Thoracic aorta (tissue), 2 donors: ENCODE measurements at places on chromosomes 1 and 21.
A peak's percentile ranks its signal among the peaks of the same experiment; 100 is the strongest.

- DNase-seq = no peak
Observed at GRCh38 chr1:92698932-92699331, 86.0 kb downstream of the EVI5 start.

DNA sequence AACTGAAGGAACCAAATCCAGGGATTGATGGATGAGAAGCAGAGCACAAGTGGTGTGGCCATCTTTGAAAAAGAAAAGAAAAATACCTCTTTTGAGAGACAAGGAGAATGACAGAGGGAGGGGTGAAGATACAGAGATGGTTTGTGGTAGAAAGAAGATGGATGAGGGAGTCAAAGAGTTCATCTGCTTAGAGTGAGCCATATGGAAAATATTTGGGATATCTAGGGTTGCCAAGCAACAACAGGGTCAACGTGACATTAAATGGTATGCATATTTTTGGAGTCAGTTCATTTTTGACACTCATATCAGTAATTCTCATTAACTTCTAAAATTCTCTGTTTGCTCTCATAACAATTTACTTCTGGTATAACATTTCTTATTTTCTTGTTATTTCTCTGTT, 50.7 kb downstream of the MACF1 start:
- DNase-seq = no peak

GRCh38 chr1:162498496-162498810, 835 bp downstream of the UHMK1 start:
- no peak for DNase-seq

DNA sequence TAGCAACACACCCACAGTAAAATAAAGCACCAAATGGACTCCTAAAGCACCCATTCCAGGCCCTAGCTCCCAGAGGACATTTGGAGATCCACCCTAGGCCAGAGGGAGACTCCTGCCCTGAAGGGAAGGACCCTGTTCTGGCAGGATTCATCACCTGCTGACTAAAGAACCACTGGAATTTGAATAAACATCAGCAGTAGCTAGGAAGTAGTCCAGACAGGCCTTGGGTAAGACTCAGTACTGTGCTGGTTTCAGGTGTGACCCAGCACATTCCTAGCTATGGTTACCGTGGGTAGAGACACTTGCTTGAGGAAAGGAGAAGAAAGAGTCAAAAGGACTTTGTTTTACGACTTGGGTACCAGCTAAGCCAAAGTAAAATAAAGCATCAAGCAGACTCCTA, 92.7 kb upstream of the LRRC7 start:
- no peak for DNase-seq

GRCh38 chr1:194062526-194062925, 876.1 kb upstream of the B3GALT2 start:
- DNase-seq = no peak

- DNase-seq = no peak
Observed at GRCh38 chr1:61183471-61184039, 101.2 kb downstream of the NFIA start.

DNA sequence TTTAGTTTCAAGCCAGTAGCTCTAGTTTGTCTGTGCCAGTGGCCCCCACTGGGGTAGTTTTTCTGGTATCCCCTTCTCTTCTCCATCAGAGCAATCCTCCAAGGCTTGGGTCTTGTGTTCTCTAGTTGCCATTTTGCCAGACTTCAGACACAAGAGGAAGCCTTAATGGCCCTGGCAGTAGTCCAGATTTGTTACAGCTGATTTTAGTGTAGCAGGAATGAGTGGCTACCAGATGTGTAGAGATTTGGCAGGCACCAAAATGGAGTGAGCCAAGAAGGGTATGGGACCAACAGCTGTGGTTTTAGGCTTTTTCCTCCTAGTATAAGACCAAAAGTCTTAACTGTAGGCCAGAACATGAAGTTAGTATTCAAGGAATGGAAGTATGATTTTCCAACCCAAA, 56.8 kb downstream of the ACP6 start:
- DNase-seq = no peak

- no peak for DNase-seq
Observed at GRCh38 chr1:208584167-208584755, 340.1 kb upstream of the PLXNA2 start.

DNA sequence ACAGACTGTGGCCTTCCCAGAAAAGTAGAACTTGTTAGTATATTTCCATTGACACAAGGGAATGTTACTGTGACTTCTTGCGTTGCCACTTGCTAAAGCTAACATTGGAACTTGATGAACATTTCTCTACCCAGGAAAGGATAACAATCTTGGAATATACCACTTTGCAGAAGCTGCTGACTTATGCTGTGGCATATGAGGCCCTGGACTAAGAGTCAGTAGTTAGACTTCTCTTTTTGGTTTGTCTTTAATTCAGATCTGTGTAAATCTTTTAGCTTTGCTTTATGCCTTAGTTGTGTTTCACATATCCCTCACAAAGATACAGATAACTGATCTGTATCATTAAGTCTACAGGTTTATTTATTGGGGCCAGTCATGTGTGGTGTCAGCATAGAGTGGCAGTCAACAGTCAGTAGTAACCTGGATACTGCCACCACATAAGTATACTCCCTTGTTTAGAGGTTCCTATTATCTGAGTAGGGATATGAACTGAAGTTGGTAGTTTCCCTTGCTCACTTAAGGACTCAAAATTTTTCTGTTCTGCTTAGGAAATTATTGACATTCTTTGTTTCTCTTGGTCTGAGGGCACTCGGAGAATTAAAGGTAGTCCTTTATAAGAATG, 14.7 kb downstream of the RNF2 start:
- no peak for DNase-seq

DNA sequence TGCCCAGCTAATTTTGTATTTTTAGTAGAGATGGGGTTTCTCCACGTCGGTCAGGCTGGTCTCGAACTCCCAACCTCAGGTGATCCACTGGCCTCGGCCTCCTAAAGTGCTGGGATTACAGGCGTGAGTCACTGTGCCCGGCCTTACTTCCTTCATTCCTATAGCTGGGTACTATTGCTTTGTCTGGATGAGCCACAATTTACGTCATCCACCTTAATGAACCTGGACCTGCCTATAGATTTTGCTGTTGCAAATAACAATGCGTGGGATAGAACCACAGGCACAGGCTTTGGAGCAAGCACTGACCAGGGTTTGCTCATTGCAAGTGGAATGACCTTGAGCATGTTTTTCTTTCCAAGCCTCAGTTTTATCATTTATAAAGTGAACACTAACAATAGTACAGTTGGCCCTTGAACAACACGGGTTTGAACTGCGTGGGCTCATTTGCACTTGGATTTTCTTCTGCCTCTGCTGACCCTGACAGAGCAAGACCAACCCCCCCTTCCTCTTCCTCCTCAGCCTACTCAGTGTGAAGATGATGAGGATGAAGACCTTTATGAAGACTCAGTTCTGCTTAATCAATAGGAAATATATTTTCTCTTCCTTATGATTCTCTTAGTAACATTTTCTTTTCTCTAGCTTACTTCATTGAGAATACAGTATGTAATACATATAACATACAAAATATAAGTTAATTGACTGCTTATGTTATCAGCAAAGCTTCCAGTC, 33.3 kb upstream of the BECN2 start:
- DNase-seq = no peak

- no peak for DNase-seq
Observed at GRCh38 chr1:241592273-241592958, 47.8 kb downstream of the CHML start.

- no peak for DNase-seq
Observed at GRCh38 chr1:160813215-160813614, 17.2 kb downstream of the LY9 start.

DNA sequence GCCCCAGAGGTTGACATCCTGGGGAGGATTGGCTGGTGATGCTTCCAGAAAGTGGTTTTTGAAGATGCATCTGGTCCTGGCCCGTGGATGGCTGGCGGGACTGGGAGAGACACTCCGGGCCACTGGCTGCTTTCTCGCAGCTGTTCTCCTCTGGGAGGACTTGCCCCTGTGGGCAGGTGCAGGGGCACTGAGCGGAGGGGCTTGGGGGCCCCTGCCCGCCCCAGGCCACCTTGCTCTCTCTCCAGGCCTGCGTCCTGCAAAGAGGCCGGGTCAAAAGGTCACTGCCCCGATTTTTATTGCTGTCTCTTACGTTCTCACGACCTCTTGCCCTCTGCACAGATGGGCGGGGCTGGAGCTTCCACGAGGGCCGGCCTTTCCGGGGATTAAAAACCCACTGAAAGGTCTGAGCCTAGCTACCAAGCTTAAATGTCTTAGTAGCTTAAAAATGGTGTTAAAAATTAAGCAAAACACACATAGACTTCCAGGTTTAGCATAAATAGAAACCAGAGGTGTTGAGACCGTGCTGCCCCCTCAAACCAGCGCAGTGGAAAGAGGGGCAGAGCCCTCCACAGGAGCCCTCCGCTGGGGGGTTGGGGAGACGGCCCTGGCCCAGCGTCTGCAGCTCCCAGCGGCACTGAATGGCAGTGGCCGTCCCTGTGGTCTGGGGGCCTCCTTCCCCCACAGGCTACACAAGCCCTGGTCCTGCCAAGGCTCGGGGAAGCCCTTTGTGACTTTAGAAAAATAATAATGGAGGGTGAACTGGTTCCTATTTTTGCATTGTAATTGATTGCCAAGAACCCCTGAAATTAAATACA, 43.9 kb downstream of the SKI start:
- no peak for DNase-seq

- no peak for DNase-seq
Observed at GRCh38 chr1:43239484-43239883, 30.3 kb upstream of the TMEM125 start.

- DNase-seq = no peak
Observed at GRCh38 chr1:110076789-110077500, 6.5 kb upstream of the ALX3 start.

- peak; percentile 66 for DNase-seq
Observed at GRCh38 chr1:25695090-25695770, 78.6 kb downstream of the MAN1C1 start.

DNA sequence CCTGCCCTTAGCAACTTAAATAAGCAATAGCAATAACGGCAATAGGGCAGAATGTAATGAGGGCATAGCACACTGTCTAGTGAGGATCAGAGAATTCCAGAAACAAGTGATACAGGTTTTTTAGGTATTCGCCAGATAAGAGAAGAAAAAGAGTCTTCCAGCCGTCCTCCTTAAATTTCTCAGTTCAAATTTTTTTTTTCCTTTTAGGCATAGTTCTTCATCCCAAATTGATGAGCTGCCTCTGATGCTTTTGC, 1.8 kb downstream of the PIGV start:
- no peak for DNase-seq

GRCh38 chr1:40047276-40047675, 6.7 kb downstream of the CAP1 start:
- no peak for DNase-seq

DNA sequence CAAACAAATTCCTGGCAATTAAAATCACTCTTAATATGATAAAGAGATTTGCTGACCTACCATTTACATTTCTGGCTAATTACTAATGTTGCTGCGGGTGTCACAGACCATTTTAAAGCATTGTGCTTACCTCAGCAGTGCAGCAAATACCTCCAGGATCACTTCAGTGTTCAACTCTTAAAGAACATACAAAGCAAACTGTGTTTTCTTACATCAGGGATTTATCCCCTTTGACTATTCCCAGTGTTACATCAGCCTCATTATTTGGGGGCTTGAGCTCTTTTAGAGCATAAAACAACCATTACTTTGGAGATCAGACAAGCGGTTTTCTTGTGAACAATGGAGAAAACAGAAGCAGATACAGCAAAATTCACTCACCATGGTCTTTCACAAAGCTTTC, 185.4 kb downstream of the LYPLAL1 start:
- DNase-seq = no peak

- no peak for DNase-seq
Observed at GRCh38 chr1:3195966-3196515, 127.0 kb downstream of the PRDM16 start.

- no peak for DNase-seq
Observed at GRCh38 chr1:174584071-174584470, 136.3 kb downstream of the GPR52 start.

DNA sequence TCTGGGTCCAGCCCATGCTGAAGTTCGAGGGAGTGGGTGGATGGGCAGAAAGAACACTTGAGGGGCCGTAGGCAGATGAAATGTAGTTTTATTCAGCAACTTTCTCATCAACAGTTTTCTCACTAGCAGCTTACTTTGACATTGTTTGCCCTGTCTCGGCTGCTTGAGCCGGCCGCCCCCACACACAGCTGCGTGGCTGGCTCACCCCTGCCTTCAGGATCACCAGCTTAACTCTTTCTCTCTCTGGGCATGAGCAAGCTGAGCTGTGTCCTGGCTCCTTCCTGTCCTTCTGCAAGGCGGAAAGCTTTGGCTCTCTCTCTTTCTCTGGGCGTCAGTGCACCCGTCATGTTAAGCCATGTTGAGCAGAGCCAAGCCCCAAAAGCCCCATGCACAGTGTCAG, 104.4 kb upstream of the GNG12 start:
- no peak for DNase-seq

- no peak for DNase-seq
Observed at GRCh38 chr1:240965581-240966091, 353.7 kb upstream of the GREM2 start.

DNA sequence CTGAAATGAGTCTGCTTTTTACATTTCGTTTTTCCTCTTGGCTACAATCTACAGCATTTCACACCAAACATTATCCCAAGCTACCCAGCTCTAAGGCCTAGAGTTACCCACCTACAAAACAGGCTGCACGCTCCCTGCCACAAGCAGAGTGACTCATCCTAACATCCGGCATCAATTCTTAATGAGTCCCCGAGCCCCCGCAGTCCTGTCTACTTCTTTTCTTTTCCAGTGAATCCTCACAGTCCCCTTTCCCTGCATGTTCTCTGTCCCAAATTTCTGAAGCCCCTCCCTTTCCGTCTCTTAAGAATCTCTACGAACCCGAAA, 650 bp downstream of the PCNX2 start:
- no peak for DNase-seq

DNA sequence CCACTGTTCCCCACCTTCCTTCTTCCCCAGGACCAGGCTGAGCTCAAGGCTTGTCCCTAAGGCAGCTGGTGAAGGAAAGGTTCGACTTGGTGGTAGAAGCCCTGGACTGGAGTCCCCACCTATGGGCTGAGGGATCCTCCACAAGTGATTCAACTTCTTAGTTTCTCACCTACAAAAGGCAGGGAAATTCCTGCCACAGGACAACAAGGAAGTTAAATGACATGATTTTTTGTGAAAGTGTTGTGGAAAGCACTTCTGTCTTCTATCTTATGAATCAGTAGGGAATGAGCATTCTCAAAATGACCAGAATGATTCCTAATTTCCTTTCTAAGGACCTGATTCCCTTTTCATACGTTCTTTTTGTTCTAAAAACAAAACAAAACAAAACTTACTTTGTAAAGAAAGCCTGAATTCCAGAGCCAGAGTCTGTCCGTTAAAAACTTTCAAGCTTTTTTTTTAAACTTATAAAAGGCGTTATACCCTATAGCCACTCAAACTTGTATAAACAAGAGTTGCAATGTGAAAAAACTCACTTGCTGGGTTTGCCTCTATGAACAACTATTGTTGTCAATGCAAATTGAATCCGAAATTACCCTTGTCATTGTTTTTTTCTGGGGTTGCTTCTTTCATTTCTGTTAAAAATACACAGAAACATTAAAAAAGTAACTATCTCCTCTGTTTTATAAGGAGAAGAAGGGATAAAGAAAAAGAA, 12.2 kb downstream of the KCNJ15 start:
- DNase-seq = no peak

GRCh38 chr1:28050776-28051175, 37.6 kb downstream of the EYA3 start:
- DNase-seq = no peak
